Inflammatory macrophage (primary cell): ENCODE measurements at places on chromosomes 7 and 10.

GRCh38 chr7:69635555-69636185 lies 37.4 kb downstream of the AUTS2 start:
- DNase-seq: no peak

DNA sequence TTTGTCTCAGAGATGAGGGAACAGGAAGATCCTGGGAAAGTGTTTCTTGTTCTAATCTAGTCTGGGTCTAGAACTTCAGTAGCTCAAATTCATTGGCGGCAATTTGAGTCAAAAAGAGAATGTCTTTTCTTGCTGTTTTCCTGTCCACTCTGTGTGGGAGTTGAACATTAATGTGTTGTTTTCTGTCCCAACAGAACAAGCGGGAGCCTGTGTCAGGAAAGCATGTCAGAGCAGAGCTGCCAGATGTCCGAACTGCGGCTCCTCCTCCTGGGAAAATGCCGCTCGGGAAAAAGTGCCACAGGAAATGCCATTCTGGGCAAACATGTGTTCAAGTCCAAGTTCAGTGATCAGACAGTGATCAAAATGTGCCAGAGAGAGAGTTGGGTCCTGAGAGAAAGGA lies 16.0 kb downstream of the GIMAP8 start:
- DNase-seq: no peak

GRCh38 chr10:32980558-32981468 lies 22.8 kb upstream of the ITGB1 start:
- DNase-seq: peak; percentile 90

DNA sequence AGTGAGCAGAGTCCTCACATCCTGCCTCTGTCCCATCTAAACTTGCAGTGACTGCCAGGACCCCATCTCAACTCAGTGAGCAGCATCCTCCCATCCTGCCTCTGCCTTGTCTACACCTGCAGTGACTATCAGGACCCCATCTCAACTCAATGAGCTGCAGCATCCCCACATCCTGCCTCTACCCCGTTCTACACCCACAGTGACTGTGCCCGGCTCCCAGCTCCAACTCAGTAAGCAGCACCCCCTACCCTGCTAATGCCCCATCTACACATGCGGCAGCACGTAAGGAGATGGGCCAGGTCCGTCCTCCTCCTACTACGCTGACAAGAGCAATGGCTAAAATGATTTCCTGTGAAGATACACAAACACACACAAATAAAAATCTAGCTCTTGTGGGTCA lies 65.5 kb downstream of the TNS3 start:
- DNase-seq: no peak

DNA sequence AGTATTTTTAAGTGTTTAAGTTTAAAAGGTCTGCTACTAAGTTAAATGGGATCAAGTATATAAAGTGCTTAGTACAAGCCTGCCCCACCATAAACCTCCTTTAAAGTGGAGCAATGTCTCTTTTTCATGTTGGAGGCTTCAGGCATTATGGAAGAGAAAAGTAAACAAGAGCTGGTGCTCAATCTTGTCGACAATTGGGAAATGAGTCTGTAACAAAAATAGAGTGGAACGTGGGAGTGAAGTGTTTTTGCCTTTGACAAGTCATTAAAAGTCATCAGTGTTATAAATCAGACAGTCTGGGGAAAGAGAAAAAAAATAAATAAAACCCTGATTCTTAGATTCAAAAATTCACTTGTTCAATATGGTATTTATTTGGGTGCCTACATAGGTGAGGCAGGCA lies 44.7 kb downstream of the DNAJC12 start:
- peak; percentile 28 for DNase-seq

GRCh38 chr10:59460601-59461000 lies 98.3 kb upstream of the FAM13C start:
- no peak for DNase-seq

GRCh38 chr10:60735244-60735643 lies 43.0 kb upstream of the CDK1 start:
- no peak for DNase-seq

GRCh38 chr7:157615101-157615817 lies 278.5 kb downstream of the DNAJB6 start:
- DNase-seq: no peak

DNA sequence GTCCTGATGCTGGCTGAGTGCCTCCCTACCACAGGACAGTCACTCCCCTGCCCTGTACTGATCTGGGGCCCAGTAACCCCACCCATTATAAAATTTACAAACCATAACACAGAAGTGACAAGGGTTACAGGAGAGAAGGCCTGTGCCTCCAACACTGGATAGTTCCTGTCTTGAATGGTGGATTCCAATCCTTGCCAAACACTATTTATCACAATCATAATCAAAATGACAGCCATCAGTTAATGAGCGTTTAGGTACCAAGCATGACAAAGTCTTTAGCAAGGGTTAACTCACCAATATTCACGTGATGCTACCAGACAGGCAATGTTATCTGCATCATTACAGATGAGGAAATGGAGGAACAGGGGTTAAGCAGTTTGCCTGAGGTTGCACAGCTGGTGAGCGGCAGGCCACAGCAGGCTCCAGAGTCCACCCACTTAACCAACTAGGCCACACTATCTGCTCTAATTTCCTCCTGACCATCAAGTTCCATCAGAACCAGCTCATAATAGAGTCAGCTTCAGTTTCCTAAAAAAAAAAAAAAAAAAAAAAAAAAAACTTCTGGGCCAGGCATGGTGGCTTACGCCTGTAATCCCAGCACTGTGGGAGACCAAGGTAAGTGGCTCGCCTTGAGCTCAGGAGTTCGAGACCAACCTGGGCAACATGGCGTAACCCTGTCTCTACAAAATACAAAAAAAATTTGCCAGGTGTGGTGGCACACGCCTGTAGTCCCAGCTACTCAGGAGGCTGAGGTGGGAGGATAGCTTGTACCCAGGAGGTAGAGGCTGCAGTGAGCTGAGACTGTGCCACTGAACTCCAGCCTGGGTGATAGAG lies 14.2 kb downstream of the PDLIM1 start:
- peak; percentile 7 for DNase-seq

GRCh38 chr10:65090991-65091390 lies 1569.8 kb downstream of the REEP3 start:
- no peak for DNase-seq

GRCh38 chr7:90709501-90710465 lies 113.7 kb downstream of the CDK14 start:
- no peak for DNase-seq

GRCh38 chr10:31584876-31585275 lies 265.9 kb downstream of the ZEB1 start:
- no peak for DNase-seq

GRCh38 chr10:48701139-48701901 lies 16.6 kb downstream of the WDFY4 start:
- DNase-seq: no peak

GRCh38 chr7:139118805-139119485 lies 9.4 kb upstream of the ZC3HAV1 start:
- DNase-seq: peak; percentile 80

- no peak for DNase-seq
Measured at GRCh38 chr10:2986391-2986801, 81.0 kb upstream of the PFKP start.

DNA sequence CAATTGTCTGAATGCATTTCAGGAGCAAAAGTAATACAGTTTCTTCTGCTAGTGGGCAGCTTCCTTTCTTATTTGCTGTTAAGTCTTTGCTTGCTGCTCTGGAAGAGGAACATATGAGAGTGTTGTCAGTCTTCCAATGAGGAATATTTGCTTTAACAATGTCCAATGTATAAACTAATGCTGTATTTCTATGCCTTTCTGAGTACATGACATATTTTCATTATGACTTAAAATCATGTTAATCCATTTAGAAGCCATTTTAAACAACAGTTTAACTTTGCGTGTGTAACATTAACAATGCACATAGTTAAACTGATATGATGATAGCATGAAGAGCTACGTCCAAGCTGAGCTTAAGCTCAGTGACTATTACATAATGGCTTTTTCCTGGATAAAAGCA lies 933.4 kb upstream of the GHITM start:
- DNase-seq: no peak

DNA sequence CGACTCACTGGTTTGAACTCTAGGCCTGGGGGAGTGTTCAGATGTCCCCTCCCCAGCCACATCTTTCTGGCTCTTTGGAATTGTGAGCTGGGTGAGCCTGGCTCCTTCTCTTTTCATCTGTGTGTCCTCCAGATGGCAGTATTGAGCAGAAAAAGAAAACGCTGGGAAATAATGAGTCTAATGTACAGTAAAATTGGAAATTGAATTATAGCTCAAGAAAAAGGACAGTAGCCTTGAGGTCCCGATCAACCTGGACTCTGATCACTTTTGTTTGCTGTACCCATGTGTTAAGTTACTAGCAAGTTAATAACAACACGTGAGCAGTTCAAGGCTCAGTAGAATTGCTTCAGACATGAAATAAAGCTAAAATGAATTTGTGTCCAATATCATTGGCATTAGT lies 77.9 kb downstream of the SNX10 start:
- peak; percentile 51 for DNase-seq

- no peak for DNase-seq
Measured at GRCh38 chr7:32043688-32044087, 26.5 kb downstream of the PDE1C start.

DNA sequence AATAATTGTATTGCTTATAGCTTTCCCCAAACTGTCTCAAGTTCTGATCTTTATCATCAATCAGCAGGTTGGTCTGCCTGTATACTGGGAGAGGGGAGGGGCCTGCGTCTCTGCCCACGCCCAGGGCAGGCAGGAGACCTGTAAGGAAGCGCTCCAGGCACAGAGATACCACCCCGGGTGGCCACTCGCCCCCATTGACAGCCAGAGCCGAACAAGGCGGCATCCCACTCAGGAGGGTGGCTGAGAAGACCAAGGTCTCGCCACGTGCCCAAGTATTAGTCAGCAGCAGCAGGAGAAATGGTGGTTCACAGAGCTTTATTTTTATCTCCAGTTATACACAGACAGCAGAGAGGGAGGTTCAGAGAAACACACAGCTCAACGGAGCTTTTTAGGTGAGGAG lies 7.2 kb downstream of the STK32C start:
- no peak for DNase-seq

GRCh38 chr7:14197280-14197679 lies 207.8 kb upstream of the ETV1 start:
- no peak for DNase-seq

DNA sequence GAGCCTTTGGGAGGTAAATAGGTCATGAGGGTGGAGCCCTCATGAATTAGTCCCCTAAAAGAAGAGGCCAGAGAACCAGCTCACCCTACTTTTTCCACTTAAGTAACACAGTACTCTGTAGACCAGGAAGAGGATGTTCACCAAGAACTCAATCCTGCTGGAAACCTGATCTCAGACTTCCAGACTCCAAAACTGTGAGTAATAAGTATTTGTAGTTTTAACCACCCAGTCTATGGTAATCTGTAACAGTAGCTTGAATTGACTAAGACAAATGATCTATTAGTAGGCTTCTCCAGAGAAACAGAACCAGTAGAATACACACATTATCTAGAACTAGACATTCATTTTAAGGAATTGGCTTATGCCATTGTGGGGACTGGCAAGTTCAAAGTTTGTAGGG lies 51.5 kb downstream of the ANKMY2 start:
- no peak for DNase-seq

- no peak for DNase-seq
Measured at GRCh38 chr10:110392121-110392520, 87.4 kb upstream of the SMNDC1 start.

DNA sequence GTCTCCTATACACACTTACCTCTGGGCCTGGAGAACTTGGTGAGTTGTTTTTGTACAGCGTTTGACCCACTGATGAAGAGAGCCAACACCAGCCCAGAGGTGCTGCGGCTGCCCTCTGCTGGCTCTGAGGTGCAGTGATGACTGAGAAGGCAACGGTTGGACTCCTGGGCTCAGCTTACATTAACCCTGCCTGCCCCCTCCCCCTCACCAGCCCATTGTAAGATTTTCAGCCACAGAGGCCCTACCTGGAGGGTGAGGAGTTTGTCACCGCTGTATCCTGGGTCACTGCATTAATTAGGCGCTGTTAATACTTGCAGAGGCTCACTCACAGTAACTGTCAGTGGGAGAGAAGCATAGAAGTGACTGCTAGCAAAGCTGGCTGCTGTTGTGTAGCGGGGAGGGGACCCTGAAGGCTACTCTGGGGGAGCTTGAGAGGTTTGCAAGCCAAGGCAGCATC lies 19.0 kb upstream of the ANKRD2 start:
- peak; percentile 56 for DNase-seq

DNA sequence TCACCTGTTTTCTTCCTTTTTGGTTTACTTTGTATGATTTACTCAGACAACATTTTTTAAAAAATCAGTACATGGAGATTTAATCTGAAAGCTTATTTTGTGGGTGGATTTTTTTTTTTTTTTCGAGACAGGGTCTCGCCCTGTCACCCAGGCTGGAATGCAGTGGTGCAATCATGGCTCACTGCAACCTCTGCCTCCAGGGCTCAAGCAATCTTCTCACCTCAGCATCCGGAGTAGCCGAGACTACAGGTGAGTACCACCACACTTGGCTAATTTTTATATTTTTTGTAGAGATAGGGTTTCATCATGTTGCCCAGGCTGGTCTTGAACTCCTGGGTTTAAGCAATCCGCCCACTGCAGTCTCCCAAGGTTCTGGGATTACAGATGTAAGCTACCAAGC lies 2.5 kb downstream of the GSTO1 start:
- peak; percentile 53 for DNase-seq

DNA sequence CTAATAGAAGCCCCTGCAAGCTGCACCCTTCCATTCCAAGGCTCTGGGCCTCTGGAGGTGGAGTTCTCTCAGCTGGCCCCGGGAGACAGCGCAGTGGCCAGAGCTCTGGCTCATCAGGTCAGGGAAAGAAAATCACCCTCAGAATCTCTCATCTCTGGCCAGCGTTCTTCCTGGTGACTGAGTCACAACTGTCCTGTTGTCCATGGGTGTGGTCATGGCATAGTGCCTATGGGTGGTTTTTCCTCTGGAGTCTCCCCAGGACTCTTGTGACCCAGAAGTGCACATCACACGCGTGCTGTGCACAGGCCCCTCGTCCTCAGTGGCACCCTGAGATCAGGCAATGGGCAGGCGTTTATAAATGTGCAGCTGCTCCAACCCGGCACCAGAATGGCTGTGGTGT lies 27.4 kb upstream of the FXYD4 start:
- no peak for DNase-seq

DNA sequence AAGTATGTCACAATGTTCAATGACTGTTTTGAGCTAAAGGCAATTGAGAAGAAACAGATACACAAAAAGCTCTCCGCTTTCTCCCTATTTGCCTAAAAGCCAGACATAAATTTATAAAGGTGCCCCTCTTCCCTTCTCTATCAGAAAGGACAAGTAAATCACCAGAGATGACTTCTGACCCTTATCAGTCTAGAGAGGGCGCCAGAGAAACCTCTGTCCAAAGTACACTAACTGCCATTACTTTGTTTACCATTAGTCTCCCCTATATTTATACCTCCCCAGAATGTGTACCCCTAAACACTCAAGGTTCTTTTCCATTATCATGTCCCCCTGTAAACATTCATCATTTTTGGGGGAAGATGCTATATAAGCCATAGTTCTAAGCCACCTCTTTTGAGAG lies 49.3 kb downstream of the TPK1 start:
- no peak for DNase-seq

DNA sequence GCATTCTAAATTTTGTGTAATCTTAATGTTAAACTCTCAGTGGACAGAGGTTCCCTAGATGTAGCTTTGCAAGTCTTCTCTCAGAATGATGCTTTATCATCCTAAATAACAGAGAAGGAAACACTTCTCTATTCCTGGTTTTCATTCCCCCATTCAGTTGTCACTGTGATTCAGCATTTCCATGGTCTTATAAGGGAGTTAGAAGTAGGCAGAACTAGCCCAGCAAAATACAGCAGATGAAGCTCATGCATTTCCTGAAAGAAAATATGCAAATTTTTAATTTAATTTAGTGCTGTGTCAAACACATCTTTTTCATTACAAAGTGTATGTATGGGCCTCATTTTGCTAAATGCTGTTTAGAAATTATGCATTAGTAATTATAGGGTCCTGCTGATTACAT lies 70.1 kb downstream of the ITPRID1 start:
- no peak for DNase-seq
